B cell (primary cell): ENCODE measurements at places on chromosomes 7 and 10.

GRCh38 chr7:55212838-55213237, 152.3 kb upstream of the LANCL2 start:
- no peak for DNase-seq
- no peak overlapping the region for H3K4me3 ChIP-seq
- no peak overlapping the region for H3K27ac ChIP-seq
- H3K36me3 ChIP-seq, result no peaks in the 10 kb centered on the region

DNA sequence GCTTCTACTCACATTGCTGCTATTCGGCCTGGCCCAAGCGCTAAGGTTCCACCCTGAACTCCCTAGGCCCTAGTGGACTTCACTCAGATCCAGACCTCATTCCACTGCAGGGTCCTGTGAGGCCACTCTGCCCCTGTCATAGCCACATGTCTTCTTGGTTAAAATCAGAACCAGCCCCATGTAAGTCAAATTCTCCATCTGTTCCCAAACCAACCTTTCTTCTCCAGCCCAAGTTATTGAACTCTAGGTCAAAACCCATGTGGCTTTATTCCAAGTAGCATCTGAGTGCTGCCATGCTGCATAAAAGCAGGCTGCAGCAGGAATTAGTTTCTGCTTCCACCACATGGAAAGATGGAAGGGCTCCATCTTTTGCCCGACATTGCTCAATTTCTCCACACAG, 281.2 kb downstream of the SNX13 start:
- no peak for DNase-seq
- H3K4me1 ChIP-seq, result no peaks in the 10 kb centered on the region

GRCh38 chr7:96131525-96131924, 190.4 kb downstream of the SLC25A13 start:
- no peak for DNase-seq
- H3K4me3 ChIP-seq, result no peak overlapping the region
- no peak overlapping the region for H3K27ac ChIP-seq
- H3K4me1 ChIP-seq, result no peaks in the 10 kb centered on the region
- H3K27me3 ChIP-seq, result no peaks in the 10 kb centered on the region

DNA sequence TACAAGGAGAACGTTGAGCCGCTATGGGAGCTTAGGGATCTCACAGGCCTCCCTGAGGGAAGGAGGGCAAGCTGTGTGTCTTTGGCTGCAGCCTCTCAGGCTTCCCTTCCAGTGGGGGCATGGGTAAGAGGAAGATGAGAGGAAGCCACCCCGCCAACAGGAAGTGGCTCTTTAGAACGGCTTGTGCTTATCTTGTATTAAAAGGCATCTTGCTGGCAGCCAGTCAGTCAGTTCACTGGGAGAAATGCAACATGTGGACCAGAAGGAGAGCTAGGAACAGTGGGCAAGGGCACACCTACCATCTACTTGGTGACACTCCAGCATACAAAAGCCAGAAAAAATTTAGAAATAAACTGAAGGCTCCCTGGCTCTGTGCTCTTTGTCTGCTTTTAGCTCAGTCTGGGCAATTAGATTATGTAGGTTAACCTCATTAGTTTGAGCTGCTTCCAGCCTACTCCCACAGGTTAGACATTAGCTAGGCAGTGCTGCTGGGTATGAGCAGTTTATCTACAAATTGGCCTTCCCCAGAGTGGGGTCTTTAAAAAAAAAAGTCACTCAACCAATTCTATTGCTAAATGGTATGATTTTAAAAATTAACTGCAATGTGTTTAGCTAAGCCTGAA, 595.9 kb downstream of the KCNMA1 start:
- H3K27ac ChIP-seq, result no peak overlapping the region
- H3K4me3 ChIP-seq, result no peak overlapping the region
- peaks cover 6% of the 10 kb centered on the region for H3K4me1 ChIP-seq
- no peaks in the 10 kb centered on the region for H3K36me3 ChIP-seq
- H3K27me3 ChIP-seq, result no peaks in the 10 kb centered on the region
- peak; percentile 17 for DNase-seq

DNA sequence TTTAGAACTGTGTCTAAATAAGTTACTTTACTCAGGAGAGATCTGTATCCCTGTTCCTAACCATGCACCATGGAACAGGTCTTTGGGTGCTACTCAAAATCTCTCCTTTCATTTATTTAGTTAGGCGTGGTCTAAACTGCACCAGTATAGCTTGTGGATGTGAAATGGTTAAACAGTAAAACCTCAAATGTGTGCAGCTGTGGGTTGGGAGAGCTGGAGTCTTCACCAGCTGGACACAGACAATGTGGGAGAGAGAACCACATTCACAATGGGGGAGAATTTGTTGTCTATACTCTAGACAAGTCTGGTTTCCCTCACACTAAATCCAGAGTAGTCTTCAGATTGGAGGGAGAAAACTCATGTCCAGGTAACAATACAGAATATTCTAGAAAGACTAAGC, 31.2 kb upstream of the IKZF1 start:
- H3K27me3 ChIP-seq, result no peaks in the 10 kb centered on the region
- DNase-seq, result no peak
- peaks cover 82% of the 10 kb centered on the region for H3K4me1 ChIP-seq
- H3K36me3 ChIP-seq, result no peaks in the 10 kb centered on the region

- DNase-seq, result no peak
- H3K4me1 ChIP-seq, result peaks cover 42% of the 10 kb centered on the region
- no peaks in the 10 kb centered on the region for H3K36me3 ChIP-seq
- H3K27ac ChIP-seq, result peak overlapping the region; percentile 53
- H3K4me3 ChIP-seq, result peak overlapping the region; percentile 84
These were observed 952 bp downstream of the DNMBP start for GRCh38 chr10:100008708-100009282.

GRCh38 chr10:9535744-9536143, 1481.3 kb downstream of the GATA3 start:
- DNase-seq, result no peak
- H3K27me3 ChIP-seq, result no peaks in the 10 kb centered on the region
- no peak overlapping the region for H3K27ac ChIP-seq
- H3K36me3 ChIP-seq, result no peaks in the 10 kb centered on the region
- no peak overlapping the region for H3K4me3 ChIP-seq
- H3K4me1 ChIP-seq, result no peaks in the 10 kb centered on the region

DNA sequence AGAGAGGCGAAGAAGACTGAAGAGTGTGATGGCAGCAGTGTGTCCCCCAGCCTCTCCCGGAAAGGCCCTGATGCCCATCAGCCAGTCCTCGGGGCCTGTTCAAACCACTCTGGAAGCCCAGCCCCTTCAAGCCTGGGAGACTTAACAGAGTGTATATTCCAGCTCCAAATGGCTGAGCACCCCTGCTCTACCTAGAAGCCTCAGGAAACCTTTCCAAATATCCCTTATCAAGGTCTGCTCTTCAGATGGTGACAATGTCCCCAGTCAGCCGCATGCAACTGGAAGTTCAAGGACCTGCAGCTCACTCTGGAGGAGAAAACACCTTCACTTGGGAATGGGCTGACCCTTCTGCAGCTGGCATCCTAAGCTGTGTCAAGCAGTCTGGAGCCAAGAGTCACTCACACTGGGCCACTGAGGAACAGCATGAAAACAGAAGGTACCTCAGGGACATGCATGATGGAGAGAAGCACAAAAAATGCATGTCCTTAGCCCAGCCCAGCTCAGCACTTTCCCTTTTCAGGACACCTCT, 10.2 kb downstream of the ANXA11 start:
- DNase-seq, result no peak
- no peaks in the 10 kb centered on the region for H3K27me3 ChIP-seq
- H3K27ac ChIP-seq, result no peak overlapping the region
- H3K36me3 ChIP-seq, result no peaks in the 10 kb centered on the region

GRCh38 chr7:26245150-26245549, 43.6 kb downstream of the CBX3 start:
- no peaks in the 10 kb centered on the region for H3K36me3 ChIP-seq
- H3K27me3 ChIP-seq, result no peaks in the 10 kb centered on the region
- no peaks in the 10 kb centered on the region for H3K4me1 ChIP-seq
- H3K27ac ChIP-seq, result no peak overlapping the region

DNA sequence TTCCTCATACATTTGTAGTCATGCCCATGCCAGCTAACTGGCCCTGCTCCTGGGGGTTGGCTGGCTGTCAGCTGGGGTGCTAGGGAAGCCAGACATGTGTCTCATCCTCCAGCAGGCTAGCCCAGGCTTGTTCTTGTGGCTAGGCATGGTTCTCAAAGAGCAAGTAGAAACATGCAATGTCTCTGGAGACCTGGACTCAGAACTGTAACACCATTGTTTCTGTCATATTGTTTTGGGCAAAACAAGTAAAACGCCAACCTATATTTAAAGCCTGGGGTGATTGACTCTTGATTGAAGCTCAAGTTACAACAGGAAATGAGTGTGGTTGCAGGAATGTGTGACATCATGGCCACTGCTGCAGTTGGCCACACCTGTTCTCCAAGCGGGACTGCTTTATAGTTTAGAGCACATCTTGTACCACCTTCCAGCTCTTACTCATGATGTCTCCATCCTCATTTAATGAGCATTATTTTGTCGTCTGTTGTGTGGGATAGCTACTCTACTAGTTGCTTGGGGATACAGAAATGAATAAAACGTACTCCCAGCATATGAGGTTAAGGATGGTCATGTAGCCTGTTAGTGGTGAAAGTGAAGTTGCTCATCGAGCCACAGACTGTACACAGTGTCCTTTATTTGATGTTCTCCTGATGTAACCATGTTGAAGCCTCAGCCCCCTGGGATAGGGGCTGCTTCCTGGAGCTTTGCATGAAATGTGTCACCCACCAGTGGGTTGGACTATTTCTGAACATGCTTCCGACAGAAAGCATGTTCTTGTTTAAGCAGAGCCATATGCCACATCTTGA, 168.4 kb downstream of the SORCS3 start:
- no peaks in the 10 kb centered on the region for H3K27me3 ChIP-seq
- H3K4me1 ChIP-seq, result no peaks in the 10 kb centered on the region
- DNase-seq, result no peak
- no peak overlapping the region for H3K27ac ChIP-seq
- H3K36me3 ChIP-seq, result no peaks in the 10 kb centered on the region

DNA sequence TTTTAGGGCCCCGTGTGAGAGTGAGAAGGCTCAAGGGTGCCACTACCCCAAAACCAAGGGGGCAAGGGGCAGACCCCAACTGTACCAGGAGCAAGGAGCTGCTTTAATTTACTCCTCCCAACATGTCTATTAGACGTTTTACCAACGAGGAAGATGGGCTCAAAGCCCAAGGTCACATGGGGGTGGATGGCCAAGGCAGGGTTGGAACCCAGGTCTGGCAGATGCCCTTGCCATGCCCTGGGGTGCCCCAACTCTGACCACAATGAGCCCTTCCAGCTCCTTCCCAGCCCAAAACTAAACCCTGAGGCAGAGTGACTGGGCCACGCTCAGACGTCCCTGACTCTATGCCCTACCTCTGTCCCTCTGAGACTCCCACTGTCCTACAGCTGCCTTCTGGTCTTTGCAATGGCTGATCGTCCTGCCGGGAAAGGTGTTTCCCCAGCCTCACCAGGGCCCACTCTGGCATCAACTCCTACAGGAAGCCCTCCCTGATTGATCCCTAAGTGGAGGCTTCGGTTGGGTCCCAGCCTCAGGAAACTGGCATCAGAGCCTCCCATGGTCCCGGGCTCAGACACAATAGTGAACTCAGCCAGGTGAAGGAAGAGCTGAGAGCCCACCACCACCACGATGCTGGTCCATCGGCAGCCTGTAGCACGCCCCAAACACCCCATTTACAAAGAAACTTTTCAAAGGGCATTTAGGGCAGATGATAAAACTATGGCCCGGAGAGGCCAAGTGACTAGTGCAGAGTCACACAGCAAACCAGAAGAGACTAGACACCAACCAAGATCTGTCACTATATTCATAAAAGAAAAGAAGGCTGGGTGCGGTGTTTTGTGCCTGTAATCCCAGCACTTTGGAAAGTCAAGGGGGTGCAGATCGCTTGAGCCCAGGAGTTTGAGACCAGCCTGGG, 60.2 kb upstream of the MYL10 start:
- peaks cover 3% of the 10 kb centered on the region for H3K4me1 ChIP-seq
- no peaks in the 10 kb centered on the region for H3K27me3 ChIP-seq

DNA sequence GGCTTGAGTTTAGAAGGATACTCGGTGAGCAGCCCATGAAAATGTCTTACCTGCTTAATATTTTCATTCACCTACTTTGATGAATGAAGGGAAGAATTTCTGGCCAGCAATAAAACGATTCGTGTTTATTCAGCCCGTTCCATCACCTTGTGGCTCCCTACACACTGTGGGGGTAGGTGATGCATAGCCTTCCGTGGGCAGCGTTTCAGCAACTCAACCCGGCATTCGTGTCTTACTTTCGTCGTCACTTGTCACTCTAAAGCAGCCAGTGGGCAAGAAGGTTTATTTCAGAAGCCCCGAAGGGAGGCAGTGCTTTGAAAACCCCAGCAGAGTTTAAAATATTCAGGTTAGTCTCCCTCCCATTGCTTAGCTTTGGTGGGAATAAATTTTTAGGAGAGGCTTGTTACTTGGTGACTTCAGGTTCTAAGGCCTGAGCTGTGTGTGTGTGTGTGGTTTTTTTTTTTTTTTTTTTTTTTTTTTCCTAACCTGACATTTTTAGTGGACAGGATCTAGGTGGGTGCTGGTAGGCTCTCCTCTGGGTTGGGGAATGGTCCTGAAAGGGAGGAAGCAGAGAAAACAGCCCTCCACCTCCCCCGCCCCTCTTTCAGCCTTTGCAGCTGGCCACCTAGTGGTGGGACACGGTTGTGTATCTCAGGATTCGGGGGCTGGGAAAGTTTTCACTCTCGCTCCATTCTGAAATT, 1.8 kb downstream of the GRK5 start:
- peaks cover 1% of the 10 kb centered on the region for H3K36me3 ChIP-seq
- peak overlapping the region; percentile 83 for H3K27ac ChIP-seq
- peaks cover 57% of the 10 kb centered on the region for H3K4me1 ChIP-seq

- no peak overlapping the region for H3K4me3 ChIP-seq
- H3K27ac ChIP-seq, result no peak overlapping the region
- no peaks in the 10 kb centered on the region for H3K36me3 ChIP-seq
- no peak for DNase-seq
- H3K27me3 ChIP-seq, result peaks cover 5% of the 10 kb centered on the region
These were observed 40.6 kb upstream of the ADD3 start for GRCh38 chr10:109966961-109967738.

DNA sequence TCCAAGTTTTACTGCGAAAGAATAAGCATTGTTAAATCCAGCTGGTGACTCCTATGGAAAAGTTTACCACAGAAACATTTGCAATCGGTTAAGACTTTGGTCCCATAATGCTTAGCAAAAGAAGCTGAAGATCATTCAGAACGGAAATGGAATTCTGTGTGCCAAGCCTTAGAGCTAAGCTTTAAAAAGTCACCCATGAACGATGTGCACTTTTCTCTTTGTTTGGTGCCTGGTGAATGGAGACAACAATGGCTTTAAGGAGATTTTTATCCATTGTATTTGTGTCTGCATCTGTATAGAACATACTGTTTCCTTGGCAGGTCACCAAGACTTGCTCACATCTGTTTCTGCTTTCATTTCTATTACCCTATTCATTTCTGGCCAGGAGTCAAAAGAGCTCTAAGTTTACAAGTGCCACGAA, 26.3 kb upstream of the COL1A2 start:
- no peak overlapping the region for H3K27ac ChIP-seq
- no peaks in the 10 kb centered on the region for H3K36me3 ChIP-seq
- no peak for DNase-seq
- no peak overlapping the region for H3K4me3 ChIP-seq
- H3K27me3 ChIP-seq, result no peaks in the 10 kb centered on the region

- H3K27me3 ChIP-seq, result no peaks in the 10 kb centered on the region
- H3K4me3 ChIP-seq, result no peak overlapping the region
- H3K36me3 ChIP-seq, result no peaks in the 10 kb centered on the region
- H3K4me1 ChIP-seq, result no peaks in the 10 kb centered on the region
- DNase-seq, result no peak
These were observed 135.3 kb downstream of the ARHGAP22 start for GRCh38 chr10:48469516-48470020.

GRCh38 chr10:113680190-113681111, 739 bp downstream of the CASP7 start:
- DNase-seq, result peak; percentile 72
- H3K36me3 ChIP-seq, result no peaks in the 10 kb centered on the region
- H3K27me3 ChIP-seq, result no peaks in the 10 kb centered on the region
- peaks cover 31% of the 10 kb centered on the region for H3K4me1 ChIP-seq
- peak overlapping the region; percentile 85 for H3K27ac ChIP-seq
